ENCODE measurements at places on chromosomes 6 and 20.

- no peak for DNase-seq
Measured at GRCh38 chr6:143878272-143878760, 14.0 kb downstream of the ZC2HC1B start.

DNA sequence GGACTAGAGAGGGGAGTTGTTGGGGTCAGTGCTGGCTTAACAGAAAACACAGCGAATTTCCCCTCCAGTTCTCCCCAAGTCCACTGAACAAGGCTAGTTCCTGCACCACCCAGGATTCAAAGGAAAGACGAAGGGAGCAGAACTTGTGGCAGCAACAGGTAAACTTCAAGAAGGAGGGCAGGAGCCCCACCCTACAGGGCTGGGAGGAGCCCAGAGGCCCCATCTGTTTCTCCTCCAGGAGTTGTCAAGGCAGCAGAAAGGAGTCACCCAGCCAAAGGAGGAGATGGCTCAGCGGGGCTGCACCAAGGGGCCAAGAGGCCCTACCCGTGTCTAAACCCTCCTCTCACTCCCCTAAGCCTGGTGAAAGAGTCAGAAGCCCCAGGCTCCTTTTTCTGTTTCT, 1.7 kb downstream of the SAPCD1 start:
- DNase-seq, result no peak

DNA sequence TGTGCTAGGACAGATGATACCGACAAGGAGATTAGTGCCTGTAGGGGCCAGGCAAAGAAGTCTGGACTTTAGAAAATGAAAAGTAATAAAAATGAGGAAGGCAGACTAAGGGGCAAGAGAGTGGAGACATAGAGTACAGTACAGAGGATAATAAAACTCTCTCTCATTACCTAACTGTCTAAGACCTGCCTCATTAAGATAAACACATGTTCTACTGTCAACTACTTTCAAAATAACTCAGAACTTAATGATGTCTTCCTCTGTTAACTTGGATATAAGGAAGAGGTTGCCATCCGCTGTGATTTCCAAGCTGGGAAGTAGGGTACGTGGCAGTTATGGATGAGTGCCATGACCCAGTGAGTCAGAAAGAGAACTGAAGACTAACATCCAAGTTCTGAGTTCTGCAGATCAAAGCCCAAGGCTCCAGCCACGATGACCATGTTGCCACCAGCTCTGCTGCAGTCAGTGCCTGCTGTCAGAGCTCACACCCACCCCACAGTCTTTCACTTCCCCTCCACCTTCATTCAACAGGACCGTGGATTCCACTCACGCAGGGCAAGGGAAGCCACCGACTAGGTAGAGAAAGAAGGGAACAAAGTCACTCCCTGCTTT, 81.8 kb downstream of the KIF16B start:
- no peak for DNase-seq

- DNase-seq, result no peak
Measured at GRCh38 chr6:134247844-134248580, 69.9 kb downstream of the SGK1 start.

DNA sequence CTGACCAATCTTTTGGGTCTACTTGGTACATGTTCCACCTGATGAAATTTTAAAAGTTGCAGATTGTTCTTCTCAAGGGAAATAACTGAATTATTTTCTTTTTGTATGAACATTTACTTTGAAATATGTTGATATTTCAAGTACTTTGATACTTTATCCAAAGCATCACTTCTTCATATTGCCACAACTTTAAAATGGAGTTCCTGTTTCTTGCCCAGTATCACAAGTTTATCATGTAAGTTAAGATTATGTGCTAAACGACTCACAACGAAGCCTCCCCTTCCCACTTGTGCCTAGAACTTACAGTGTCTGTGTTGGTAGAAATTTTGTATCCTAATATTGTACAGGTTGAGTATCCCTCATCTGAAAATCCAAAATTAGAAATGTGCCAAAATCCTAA, 108.4 kb downstream of the ARID1B start:
- no peak for DNase-seq

- no peak for DNase-seq
Measured at GRCh38 chr20:59204165-59204894, 40.7 kb downstream of the ZNF831 start.

DNA sequence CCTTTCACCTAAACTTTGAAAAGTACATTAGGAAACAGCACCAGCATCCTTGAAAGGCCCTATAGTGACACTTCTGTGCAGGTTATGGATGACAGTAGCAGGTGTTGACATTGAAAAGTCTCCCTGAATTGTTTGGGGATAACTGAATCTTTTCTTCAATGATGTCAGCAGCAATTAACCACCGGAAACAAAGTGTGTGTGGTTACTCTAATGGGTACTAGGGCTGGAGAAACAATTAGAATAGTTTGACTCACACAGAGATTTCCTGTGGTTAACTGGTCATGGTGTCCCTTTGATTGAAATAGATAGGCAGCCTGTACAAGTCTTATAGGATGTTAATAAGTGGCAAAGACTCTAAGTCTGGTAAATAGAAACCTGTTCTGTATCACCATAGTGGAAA, 189.1 kb downstream of the TBX18 start:
- no peak for DNase-seq

DNA sequence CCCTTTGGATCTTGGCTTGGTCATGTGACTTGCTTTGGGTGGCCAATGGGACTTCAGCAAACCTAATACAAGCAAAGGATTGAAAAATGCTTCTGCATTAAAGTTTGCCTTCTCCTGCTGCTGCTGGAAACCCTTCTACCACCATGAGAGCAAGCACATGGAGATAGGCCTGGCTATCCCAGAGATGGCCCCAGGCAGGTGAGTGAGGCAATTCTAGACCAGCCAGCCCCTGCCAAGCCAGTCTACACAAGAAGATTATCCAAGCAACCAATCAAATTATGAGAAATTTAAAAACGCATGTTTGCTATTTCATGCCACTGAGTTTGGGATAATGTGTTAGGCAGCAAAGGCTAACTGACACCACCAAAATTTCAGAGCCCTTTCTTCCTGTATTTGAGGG, 274.3 kb downstream of the TFAP2C start:
- DNase-seq, result no peak

DNA sequence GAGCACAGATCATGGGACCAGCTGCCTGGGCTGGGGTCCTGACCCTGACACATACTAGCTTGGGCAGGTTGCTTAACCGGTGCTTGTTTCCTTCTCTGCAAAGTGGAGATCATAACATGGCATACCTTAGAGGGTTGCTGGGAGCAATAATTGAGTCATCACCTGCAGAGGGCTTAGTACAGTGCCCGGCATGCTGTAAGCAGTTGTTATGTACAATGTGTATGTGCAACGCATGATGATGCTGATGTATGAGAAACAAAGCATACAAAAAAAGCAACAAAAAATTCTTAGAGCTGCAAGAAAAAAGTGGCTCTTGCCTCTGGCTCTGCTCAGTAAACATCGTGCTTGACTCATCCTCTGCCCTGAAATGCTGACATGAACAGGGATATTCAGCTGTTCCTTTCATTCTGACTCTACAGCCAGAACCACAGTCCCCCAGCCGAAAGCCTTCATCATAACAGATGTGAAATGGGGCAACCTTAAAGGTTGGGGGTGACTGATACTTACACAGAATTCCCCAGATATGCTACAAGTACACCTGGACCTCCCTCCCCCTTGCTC, 91.7 kb downstream of the CLIC5 start:
- peak; percentile 12 for DNase-seq

GRCh38 chr6:53801022-53801421, 6.2 kb downstream of the LRRC1 start:
- no peak for DNase-seq

- no peak for DNase-seq
Measured at GRCh38 chr6:27553123-27553904, 80.4 kb upstream of the ZNF184 start.

GRCh38 chr6:45715508-45715803, 300.2 kb downstream of the CLIC5 start:
- DNase-seq, result no peak

DNA sequence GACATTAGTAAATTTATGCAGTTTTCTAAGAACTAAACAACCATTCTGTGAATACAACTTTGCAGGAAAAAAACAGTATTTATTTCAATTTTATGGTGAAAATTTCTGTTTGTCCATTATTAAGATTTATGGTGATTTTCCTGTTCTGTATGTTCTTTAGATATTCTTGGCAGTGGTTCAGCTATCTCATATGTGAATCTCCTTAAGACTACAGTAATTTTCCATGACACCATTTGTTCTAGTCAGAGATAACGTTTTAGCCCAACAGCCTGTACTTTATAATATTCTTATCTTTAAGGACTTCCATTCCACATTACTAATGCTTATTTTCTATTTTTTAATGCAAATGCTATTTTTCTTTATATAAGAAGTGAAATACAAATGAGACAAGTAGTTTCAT, 504.0 kb downstream of the RFPL4B start:
- DNase-seq, result no peak

- DNase-seq, result no peak
Measured at GRCh38 chr20:7629880-7630279, 310.4 kb downstream of the HAO1 start.

DNA sequence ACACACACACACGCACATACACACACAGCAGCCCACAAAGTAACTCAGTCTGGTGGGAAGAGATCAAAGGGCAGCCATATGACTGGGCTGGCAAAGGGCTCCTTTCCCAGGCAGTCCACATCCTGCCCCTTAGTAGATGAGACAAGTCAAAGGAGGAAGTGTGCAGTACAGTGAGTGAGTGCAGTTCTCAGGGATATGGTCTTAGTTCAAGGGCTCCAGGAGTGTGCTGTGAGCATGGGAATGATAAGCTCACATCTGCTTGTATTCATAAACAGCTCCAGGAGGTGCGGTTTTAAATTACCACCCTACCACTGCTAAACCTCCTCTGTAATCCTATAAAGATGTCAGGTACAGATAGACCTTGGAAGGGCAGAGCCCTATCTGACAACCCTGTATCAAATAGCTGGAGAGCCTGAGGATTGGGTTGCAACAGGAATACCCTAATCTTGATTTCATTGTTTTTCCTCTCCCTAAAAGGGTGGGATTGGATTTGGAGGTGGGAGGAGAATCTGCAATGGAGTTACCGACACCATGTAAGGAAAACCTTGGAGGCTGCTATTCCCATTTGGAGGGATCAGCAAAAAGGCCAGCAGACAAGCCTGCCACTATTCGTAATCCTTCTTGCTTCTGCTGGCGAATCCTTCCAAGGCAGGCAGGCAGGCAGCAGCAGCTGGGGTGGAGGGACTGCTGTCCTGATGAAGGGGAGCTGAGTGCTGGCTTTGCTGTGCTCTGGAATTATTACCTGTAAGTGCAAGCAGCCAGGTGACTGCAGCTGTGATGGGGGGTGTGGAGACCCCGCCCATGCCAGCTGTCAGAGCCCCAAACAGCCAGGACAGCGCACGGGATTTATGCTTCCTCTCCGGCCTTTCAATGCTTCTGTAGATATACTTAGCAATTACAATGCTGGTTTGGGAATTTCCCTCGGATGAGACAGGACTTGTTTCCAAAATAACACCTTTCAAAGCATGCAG, 342.7 kb downstream of the PRL start:
- DNase-seq, result peak; percentile 61

- no peak for DNase-seq
Measured at GRCh38 chr6:165961233-165961632, 206.4 kb downstream of the TBXT start.
